ENCODE measurements at places on chromosomes 3 and 15.

DNA sequence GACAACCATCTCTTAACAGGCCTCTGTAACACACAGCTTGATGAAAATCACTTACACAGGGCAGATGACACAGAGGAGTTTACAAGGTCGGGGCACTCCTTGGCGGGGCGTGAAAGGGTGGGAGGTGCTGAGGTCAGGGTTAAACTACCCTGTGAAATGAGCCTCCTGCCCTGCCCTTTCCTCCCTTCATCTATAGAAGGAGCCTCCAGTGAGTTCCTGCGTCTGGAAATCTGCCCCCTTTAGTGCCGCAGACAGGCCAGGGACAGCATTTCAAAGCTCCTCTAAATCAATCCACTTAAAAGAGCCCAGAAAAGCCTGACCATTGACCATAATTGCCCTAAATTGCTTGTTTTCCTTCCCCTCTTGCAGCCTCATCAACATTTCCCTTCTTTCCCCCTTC, 1.9 kb downstream of the ROBO1 start:
- no peak for DNase-seq

GRCh38 chr3:153320585-153321128, 158.6 kb downstream of the RAP2B start:
- DNase-seq: no peak

- DNase-seq: no peak
Measured at GRCh38 chr3:171812811-171813210, 2.5 kb upstream of the PLD1 start.

GRCh38 chr15:90595763-90596155, 66.0 kb downstream of the CRTC3 start:
- no peak for DNase-seq

- DNase-seq: peak; percentile 98
Measured at GRCh38 chr15:92801774-92802464, 98.2 kb upstream of the CHD2 start.

DNA sequence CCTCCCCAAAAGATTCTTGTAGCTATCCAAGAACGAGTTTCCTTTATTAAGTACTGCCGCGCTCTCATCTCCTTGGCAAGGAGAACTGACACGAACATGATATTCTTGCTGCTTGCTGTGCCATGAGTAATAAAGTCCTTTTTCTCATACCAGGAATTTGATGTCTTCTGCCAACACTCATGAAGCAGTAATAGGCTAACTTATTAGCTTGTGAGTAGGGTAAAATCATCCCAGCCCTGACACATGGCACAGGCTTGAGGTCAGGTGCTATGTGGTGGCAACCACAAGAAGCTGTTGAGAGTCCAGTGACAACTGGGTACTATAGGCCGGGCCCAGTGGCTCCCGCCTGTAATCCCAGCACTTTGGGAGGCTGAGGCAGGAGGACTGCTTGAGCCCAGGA, 22.7 kb upstream of the UBXN7 start:
- DNase-seq: peak; percentile 46

- DNase-seq: peak; percentile 52
Measured at GRCh38 chr3:123552095-123552714, 32.6 kb downstream of the HACD2 start.

DNA sequence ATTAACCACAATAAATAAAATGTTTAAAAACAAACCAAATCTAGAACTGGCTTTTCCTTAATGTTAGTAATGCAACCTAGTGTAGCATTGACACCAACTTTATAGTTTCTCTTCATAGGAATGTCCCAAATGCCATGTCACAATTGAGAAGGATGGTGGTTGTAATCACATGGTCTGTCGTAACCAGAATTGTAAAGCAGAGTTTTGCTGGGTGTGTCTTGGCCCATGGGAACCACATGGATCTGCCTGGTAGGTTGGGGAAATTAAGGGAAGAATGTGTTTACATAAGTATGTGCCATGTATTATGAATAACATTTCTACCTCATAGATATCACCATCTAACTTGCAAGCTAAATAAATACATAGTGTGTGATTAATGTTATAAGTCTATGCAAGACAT, 84.4 kb upstream of the GOLGA6B start:
- DNase-seq: no peak

DNA sequence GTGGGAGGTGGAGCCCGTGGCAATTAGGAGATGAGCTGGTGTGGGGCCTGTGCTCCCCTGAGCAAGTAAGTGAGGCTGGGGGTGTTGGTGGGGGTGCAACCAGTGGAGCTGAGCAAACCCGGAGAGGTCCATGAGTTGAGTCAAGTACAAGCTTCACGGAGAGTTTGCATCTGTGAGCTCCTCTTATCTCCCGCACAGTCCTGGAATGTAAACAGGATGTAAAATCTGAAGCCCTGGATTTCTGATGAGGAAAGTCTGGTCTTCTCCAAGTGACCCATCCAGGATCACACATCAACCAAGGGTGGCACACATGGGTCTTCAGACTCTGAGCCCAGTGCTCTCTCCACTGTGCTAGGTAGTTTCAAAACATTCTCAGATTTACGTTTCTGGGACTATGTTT, 67.8 kb downstream of the LSM3 start:
- DNase-seq: peak; percentile 48

DNA sequence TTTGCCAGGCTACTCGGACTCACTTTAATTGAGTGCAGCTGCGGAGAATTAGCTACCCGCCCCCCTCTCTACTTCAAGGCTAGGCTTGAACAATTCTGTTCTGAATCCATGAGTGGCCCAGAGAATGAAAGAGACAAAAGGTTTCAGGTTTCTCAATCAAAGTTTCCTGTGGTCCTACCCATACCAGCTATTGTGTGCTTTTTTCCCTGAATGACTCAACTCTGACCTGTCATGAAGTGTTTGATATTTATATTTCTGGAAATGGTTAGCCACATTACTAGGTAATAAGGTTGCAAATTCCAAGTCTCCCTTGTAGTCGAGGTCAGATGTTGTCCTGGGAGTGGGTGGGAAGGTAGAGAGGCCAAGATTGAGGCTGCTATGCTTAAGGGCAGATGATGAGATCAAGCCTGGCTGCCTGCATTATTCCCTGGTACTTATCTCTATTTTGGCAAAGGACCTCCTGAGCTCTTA, 392.7 kb upstream of the TBL1XR1 start:
- peak; percentile 72 for DNase-seq

DNA sequence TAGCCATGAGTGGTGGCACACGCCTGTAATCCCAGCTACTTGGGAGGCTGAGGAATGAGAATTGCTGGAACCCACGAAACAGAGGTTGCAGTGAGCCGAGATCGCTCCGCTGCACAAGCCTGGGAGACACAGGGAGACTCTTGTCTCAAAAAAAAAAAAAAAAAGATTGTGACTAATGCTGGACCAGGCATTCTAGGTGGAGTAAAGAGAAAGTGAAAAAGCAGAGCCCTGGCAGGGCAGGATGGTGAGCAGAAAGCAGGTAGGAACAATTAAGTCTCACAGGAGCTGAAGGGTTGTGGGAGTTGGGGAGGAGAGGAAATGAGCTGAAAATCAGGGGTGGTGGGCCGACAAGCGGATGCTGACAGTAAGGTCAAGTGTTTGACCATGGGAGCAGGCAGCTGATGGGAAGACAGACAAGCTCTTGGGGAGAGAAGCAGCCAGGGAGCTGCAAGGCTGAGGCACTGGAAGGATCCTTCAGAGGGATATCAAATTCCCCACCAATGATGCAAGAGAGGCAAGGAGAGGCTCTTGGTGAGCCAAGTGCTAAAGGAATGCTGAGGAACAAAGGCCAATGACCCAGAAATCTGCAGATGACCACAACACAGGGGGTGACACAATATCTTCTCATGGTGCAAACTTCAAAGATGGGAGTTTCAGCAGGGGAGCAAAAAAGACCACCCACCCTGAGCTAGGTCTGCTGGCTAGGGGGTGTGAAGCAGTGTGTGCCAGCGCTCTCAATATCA, 251.1 kb downstream of the ULK4 start:
- peak; percentile 87 for DNase-seq

- peak; percentile 29 for DNase-seq
Measured at GRCh38 chr3:73658227-73658626, 33.5 kb upstream of the PDZRN3 start.

DNA sequence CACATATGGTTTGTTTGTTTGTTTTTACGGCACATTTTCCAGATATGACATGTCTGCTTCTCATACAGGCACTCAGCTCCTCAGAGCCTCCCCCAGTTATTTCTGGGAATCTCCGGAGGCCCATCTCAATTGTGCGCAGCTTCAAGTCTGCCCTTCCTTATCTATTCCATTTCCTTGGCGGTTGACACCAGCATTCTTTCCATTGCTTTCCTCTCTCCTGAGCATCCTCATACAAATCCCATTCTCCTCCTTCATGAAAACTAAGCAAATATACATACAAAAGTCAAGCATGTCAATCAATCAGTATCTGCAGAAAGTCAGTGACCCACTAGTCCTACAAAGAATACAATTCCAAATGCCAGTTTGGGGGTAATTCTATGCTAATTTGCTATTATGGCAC, 166.7 kb downstream of the SQOR start:
- no peak for DNase-seq

- peak; percentile 69 for DNase-seq
Measured at GRCh38 chr15:96125721-96126415, 204.6 kb upstream of the NR2F2 start.

DNA sequence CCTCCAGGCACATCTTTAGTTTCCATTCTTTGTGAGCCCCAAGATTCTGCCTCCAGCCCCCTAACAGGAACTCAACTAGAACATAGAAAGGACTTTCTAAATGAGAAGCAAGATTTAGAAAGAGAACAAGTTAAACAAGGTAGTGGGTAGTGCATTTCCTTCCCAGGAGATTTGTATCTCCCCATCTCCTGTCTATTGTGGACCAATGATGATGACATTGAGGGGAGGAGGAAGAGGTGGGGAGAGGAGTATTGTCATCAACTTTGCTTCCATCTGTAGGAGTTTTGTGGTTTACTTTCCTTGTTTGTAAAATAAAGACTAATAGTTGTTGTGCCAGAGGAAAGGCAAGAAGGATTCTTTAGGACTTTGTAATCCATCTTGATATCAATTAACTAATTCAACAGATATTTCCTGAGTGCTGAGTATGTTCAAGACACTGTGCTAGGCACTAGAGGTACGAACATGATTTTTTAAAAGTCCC, 235.3 kb upstream of the ROPN1 start:
- DNase-seq: peak; percentile 30

- DNase-seq: no peak
Measured at GRCh38 chr3:65605876-65606432, 432.8 kb downstream of the MAGI1 start.

GRCh38 chr15:35757765-35758164, 211.8 kb upstream of the DPH6 start:
- no peak for DNase-seq

- peak; percentile 63 for DNase-seq
Measured at GRCh38 chr3:112761062-112761638, 85.5 kb downstream of the CD200R1L start.

DNA sequence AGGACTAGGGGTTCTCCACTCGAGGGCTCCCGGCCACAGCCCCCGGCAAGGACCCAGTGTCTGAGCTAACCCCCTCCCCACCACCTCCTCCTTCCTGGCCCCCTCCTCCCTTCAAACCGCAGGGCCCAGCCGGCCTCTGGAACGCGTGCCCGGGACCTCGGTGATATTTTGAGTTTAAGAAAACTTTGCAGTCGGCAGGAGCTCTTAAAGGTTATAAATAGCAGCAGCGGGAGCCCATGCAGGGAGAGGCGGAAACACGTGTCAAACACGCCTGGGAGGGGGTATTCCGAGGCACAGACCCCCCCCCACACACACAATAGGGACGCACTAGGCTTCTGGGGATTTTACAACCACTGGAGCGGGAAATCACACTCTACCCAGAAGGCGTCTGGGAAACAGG, 3.1 kb upstream of the PTH1R start:
- DNase-seq: no peak

- no peak for DNase-seq
Measured at GRCh38 chr3:184379358-184380184, at the start of gene CHRD. TSS of gene CHRD (plus strand) at chr3:184380054. CDS start at chr3:184380319, 265 bp downstream.

DNA sequence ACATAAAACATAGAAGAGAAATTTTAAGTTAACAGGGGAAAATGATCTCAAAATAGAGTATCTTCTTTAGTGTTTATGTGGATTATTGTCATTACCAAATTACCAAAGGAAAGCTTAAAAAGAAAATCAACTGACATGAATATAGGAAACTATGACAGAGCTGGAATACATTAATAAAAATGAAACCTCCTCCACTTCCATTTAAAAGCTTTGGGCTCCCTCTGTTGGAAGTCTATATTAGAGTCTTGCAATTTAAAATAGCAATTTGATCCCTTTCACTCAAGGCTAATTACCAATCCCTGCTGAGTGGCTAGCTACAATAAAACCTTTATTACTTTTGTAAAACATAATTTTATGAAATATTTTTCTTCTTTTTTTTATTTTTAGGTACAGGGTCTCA, 61.4 kb upstream of the IMPG2 start:
- DNase-seq: peak; percentile 63

GRCh38 chr15:77266708-77267386, 153.1 kb downstream of the PEAK1 start:
- DNase-seq: peak; percentile 99

- DNase-seq: no peak
Measured at GRCh38 chr3:37622999-37623883, 238.4 kb upstream of the CTDSPL start.

DNA sequence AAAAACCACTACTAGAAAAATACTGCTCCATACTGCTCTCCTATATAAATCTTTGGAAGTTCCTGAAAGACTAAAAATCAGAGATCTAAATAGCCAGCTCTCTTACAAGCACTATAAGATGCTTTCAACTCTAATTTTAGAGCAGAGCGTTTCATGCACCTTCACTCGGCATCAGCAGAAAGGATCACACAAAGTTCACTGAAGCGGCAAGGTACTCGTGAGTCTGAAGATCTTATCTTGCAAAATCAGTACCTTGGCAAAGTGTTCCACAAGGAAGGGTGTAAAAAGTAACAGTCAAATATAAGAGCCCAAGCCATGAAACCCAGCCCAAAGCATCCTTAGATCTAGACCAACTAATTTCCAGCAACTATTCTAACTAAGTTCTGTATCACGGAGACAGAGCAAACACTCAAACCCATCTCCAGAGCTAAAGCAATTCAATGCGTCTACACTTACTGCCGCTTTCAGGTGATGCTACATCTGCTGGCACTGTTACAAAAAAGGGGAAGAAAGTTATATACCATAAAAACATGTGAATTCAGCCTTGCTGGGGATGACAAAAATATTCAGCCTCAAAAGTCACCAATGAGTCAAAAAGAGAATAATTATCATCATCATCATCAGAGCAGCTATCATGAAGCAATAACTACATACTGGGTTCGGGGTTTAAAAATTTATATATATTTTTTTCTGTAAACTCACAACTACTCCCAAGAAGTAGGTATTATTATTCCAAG, 16.3 kb downstream of the VPS39 start:
- no peak for DNase-seq

DNA sequence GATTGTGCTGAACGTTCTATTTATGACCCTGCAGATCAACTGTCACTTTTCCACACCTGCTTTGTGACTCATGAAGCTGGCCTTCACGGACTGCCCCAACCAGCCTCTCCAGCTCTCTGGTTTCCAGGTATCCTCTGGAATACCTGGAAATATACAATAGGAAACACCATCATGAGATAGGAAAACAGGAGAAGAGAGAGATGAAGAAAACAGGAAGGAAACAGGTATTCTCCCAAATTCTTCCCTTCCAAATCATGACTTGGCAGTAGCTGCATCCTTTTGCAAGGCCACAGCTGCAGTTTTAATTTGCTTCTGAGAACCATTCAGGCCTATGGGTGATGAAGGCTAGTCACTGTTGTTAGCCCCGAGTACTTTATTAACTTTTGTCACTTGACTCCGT, 909.1 kb downstream of the EPHA3 start:
- no peak for DNase-seq

Data from EH (cell line).